ENCODE measurements at places on chromosomes 7 and 10.

DNA sequence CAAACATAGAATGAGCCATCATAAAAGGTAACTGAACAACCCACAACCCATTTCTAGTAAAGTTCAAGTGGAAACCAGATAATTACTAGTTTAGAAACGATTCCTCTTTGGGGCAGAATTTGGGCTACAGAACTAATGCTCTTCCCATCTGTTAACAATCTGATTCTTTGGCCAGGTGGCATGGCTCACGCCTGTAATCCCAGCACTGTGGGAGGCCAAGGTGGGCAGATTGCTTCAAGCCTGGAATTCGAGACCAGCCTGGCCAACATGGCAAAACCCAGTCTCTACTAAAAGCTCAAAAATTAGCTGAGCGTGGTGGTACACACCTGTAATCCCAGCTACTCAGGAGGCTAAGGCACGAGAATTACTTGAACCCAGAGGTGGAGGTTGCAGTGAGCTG is 18.5 kb downstream of the CYP51A1 start:
- DNase-seq = no peak

DNA sequence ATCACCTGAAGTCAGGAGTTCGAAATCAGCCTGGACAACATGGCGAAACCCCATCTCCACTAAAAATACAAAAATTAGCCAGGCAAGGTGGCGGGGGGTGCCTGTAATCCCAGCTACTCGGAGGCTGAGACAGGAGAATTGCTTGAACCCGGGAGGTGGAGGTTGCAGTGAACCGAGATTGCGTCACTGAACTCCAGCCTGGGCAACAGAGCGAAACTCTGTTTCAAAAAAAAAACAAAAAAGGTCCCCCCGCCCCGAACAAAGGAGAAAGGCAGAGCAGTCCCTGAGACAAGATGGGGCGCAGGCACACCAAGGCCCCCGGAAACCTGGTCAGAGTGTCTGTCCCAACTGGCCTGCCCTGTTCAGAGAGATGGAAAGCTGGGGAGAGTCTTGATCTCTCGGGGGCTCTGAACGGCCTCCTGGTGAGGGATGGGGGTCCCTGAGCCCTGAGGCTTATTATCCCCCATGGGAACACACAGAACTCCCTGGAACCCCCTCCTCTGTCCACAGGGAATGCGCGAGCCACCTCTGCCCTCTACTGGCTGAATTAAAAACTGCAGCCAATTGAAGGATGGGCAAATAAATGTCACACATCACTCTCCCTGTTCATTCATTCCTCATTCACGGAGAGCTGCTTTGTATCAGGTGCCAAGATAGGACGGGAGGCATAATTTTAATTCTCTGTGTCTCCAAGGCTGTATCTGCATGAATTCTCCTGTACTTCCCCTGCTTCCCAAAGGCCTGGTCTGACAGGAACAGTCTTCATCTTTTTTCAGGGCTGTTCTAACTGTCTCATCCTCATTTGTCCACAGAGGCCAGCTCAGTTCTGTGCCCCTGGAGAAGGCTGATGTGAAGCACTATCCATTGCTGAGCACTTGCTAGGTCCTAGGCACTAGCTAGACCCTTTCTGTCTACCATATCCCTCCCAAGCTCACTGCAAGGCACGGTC is 28.9 kb downstream of the MAT1A start:
- no peak for DNase-seq

DNA sequence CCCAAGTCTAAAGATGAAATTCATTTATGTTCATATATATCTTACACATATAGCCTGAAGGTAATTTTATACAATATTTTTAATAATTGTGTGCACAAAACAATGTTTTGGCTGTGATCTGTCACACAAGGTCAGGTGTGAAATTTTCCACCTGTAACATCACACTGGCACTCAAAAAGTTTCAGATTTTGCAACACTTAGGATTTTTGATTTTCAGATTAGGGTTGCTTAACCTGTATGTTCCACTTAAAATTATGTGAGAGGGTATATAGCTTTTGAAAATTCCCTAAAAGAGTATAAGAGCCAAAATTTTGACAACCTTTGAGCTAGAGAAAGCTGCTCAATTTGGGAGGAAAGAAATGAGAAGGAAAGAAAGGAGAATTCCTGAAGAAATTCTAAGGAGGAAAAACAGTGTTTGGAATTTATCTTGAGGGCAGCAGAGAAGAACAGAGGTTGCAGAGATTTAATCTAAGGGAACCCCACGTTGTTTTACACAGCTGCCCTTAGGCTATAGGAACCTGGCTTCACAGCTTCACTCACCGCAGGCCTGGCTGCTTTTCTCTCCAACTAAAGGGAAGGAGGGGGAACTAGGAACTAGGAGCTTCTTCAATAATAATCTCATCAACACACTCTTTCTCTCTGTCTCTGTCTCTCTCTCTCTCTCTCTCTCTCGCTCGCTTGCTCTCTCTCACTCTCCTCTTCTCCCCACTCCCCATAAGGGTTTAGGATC is 8.5 kb downstream of the VOPP1 start:
- no peak for DNase-seq

DNA sequence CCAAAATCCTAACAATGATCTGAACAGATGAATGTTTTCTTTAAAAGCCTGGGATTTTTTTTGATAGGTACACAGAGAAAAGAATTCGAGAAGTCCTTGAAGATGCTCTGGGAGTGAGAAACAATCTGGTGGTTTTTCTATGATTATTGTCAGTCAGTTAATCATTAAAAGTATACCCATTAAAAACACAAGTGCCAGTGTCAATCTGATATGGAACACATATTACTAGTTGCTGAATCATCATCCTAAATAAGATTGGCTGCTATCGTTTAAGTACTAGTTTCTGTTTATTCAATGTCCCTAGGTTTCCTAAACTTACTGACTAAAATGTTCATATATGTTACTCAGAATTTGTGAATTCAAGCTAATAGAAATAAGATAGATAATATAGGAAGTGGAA is 16.1 kb downstream of the COL28A1 start:
- no peak for DNase-seq

DNA sequence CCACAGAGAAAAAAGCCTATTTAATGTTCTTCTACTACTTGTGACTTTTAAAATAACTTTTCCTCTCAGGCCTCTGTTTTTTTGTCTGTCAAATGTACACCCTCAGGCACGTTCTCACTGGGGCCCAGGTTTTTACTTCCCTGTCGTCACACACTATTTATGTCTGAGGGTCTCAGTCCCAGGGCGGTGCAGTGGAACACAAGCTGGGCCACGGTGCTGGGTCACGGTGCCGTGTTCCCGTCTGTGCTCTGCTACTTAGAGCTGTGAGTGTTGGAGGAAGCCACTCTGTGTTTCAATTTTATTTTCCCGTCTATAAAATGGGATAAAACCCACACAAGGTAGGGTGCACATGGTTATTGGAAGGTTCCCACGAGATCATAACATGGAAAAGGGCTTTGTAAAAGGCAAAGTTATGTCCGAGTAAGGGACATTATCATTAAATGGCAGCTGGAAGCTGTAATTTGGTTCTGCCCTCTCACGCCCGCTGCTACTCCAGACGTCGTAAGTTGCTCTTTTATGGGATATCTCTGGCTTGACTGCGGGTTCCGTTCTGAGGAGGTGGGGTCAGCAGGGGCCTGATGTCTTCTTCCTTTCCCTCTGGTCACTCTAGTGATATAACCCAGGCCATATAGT is 25.2 kb downstream of the ZNF775 start:
- no peak for DNase-seq

- DNase-seq = no peak
Observed at GRCh38 chr7:99919814-99920112, 433 bp upstream of the TRIM4 start.

DNA sequence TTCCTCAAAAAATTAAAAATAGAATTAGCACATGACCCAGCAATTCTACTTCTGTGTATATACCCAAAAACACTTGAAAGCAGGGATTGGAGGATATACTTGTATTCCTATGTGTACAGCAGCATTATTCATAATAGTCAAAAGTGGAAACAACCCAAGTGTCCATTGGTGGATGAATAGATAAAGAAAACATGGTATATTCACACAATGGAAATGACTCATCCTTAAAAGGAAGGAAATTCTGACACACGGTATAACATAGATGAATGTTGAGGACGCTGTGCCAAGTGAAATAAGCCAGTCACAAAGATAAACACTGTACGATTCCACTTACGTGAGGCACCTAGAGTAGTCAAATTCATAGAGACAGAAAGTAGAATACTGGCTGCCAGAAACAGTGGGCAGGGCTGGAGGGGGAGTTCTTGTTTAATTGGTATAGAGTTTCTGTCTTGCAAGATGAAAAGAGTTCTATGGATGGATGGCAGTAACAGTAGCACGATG is 26.6 kb upstream of the KAT6B start:
- peak; percentile 38 for DNase-seq

GRCh38 chr10:23448802-23449570 is 10.1 kb downstream of the OTUD1 start:
- peak; percentile 8 for DNase-seq

- DNase-seq = no peak
Observed at GRCh38 chr10:119341459-119342301, 134.3 kb downstream of the GRK5 start.

DNA sequence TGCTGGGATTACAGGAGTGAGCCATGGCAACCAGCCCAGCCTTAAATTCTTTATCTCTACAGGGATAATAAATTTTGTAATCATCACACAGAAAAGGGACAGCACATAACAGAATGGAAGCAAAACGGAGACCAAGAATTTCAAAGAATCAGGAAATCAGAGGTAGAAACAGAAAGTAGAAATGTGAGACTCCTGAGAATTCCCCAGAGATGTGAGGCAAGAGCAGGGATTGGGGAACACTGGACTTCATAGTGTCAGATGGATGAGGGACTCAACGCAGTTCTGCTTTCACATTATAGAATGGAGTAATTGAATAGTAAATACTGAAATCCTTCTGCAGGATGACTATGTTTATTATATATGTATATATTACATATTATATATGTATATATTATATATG is 52.5 kb upstream of the MPP7 start:
- no peak for DNase-seq

DNA sequence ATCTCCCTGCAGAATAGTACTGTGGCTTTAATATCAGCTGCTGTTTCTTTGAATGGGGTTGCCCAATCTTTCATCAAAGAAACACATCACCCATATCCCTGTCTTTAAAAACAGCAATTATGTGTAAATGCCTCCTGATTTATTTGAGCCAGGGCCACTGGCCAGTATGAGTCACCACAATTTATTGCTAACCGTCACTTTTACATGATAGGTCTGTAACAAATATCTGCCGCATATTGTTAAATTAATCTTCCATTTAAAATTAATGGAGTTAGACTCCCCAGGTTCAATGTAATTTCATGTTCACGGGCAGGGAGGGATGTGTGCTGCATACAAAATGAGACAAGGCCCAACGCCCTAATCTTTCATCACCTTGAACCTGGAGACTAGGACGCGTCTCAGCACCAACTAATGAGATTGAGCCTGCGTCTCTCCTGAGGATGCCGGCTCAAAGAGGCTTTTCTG is 673.4 kb downstream of the AUTS2 start:
- peak; percentile 22 for DNase-seq

- peak; percentile 31 for DNase-seq
Observed at GRCh38 chr10:90587081-90587491, 270.8 kb downstream of the HTR7 start.

All from fibroblast of skin of left quadriceps (primary cell).